Caco-2 (cell line): ENCODE measurements at places on chromosomes 16 and 17.
A peak's percentile ranks its signal among the peaks of the same experiment; 100 is the strongest.

GRCh38 chr17:71183066-71183660, 937.7 kb upstream of the SOX9 start:
- no peak for DNase-seq

GRCh38 chr17:48997103-48997826, at the start of gene IGF2BP1:
IGF2BP1 (plus strand) TSS chr17:48997385; CDS start chr17:48997746, 361 bp downstream.
- DNase-seq = peak; percentile 95

DNA sequence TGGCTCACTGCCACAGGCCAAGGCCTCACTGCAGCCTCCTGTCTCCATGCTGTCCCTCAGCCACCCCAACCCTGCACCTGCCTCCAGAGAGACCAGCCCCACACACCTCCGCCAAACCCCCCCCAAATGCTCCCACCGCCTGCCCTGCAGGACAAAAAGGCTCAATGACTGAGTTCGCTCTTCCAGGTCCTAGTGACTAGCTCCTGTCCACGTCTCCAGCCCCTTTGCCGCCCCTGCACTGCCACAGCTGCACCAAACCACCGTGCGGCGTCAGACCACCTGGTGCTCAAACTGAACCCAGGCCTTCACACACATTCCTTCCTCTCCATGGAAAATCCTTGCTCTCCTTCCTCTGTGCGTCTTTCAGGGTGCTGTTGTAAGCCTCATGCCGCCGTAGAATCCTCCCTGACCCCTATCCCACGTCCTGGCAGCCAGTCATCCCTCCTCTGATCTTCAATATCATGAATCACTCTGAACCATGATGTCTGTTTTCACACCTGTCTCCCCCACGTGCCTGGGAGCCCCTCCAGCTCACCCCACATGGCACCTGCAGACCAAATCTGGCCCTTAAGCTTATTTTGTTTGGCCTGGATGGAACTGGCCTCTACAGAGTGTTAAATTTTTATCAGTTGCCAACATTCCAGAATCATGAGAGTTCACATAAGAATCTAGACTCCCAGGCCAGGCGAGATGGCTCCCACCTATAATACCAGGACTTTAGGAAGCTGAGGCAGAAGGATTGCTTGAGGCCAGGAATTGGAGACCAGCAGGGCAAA, 4.3 kb upstream of the GSG1L start:
- no peak for DNase-seq

GRCh38 chr16:85557971-85558657, 55.0 kb upstream of the GSE1 start:
- peak; percentile 73 for DNase-seq

DNA sequence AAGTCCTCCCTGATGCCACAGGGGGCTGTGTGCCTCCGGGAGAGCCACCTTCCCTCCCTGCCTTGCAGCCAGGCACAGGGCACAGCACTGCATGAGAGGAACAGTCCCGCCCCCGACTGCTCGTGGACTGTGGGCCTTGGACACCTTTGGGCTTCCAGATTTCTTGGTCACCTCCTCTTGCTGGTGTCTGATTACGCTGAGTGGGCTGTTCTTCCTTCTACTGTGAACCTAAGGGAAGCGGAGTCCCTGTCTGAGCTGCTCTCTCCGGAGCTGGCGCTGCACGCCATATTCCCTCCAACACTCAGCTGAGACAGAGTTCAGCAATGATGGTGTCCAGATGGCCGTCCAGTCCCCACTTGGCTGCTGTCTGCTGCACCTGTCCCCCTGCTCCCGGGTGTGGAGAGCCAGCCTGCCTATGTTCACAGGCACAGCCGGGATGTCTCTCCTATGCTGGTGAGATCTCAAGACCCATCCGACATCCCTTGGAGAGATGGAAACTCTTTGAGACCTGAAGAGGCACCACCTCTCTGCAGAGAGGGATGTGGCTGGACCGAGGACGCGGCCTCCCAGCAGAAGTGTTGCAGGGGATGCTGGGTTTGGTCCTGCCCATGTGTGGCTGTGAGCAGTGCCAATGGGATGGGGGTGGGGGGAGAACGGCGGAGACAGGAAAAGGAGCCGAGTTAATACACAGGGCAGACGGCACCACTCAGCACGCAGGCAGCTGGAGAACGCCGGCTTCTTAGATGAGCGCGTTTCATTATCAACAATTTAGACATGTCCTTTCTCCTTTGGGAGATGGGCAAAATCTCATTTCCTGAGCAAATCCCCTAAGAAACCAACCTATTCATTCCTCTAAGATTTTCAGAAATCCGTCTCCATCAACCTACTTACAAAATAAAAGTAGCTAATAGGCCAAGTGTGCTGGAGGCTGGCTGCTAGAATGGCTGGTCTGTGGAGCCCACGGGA, 171.9 kb downstream of the ENGASE start:
- no peak for DNase-seq

GRCh38 chr17:58210922-58211321, 8.1 kb downstream of the MKS1 start:
- no peak for DNase-seq
